ENCODE measurements at places on chromosomes 12 and 14.

- peak; percentile 64 for DNase-seq
Observed at GRCh38 chr12:12723681-12724420, 6.7 kb downstream of the CDKN1B start.

DNA sequence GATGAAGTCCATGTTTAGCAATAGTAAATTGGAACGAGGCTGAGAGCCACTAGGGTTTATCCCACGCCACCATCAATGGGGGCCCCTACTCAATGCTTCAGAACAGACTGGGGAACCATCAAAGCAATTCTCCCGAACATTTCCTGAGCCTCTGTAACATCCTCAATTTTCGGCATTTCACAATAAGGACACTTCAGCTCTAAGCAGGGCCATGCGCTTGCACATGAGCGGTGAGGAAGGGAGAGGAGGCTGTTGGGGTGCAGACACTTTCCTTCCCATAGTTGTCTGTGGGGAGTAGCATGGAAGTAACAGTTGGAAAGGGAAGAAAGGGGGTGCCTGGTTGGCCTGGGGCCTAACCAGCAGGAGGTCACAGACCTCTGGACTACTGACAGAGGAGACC, 129.9 kb upstream of the PRMT8 start:
- no peak for DNase-seq

DNA sequence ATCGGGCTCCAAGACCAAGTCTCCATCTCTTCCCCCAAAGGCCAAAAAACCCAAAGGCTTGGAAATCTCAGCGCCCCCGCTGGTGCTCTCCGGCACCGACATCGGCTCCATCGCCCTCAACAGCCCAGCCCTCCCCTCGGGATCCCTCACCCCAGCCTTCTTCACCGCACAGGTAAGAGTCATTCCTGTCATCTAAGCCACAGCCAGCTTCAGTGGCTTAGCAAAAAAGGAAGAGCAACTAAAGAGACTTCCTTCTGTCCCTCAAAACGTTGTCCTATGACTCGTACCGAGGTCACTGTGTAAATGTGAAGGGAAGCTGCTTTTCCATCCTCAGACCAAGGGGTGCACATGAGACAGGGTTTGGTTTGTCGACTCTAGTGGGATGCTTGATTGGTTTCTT, 53.4 kb downstream of the ELK3 start:
- DNase-seq = no peak

DNA sequence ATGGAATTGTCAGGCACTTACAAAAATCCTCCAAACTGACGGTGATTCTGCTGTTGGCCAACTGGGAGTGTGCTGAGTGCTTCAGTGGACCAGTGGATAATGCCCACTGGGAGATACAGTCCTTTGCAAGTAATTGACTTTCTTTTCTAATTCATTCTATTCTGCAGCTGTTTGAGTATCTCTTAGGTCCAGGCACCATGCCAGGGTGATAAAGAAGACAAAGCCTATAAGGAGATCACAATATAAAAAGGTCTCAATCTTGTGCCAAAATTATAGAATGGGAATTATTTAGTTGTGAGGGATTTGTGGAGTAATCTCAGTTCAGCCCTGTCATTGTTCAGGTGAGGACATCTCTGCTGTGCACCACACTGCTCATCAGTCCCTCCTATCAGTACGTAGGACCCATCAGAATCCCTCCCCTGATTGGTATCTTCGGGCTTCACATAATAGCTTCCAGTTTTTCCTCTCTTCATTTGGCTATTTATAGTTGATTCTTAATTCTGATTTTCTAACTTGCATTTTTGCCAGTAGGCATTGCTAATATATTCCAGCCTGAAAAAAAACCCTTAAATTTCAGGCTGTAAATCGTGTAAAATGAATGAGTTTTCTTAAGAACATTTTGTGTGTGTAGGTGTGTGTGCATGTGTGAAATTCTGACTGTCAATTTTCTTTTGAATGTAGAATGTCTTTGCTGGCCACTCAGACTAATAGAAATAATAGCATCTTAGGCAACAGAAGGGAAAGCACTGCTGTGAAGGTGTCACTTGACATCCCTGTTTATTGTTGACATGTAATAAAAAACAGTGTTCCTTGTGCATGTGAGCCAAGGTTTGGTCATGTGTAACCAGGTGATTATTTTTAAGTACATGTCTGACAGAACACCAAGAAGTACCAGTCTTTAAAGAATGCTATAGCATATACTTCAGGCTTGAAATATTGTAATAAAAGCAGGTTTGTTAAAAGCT, 457.6 kb upstream of the RGS6 start:
- DNase-seq = no peak

DNA sequence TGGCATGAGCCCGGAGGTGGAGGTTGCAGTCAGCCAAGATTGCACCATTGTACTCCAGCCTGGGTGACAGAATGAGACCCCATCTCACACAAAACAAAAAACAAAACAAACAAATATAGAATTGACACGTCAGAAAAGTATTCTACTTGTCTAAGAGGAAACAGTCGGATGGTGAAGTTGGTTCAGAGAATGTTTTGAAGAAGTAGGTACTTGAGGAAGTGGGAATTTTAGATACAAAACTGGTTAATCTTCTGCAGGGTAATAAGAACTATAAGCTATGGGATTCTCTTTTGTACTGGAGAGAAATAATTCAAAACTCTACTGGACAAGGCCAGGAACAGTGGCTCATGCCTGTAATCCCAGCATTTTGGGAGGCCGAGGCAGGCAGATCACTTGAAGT, 14.6 kb upstream of the TCTN1 start:
- DNase-seq = no peak

DNA sequence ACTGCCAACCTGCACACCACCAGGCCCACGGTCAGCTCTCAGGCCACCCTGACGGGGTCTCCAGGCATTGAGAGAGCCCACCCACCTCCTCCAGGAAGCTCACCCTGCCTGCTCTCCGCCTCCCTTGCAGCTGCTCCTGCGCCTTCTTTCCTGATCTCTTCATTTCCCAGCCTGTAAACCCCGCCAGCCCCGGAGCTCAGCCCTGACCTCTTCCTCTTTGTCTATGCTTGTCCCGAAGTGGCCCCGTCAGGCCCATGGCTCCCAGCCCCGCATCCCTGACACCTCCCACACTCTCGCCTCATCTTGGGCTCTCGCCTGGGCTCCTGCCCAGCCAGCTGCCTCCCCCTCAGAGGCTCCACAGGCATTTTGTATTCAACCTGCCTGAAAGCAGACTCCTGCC, 139.3 kb downstream of the CALM1 start:
- DNase-seq = no peak

- peak; percentile 72 for DNase-seq
Observed at GRCh38 chr12:57842342-57843294, 3.9 kb downstream of the CTDSP2 start.

- no peak for DNase-seq
Observed at GRCh38 chr14:101884089-101884933, 80.1 kb upstream of the DYNC1H1 start.

DNA sequence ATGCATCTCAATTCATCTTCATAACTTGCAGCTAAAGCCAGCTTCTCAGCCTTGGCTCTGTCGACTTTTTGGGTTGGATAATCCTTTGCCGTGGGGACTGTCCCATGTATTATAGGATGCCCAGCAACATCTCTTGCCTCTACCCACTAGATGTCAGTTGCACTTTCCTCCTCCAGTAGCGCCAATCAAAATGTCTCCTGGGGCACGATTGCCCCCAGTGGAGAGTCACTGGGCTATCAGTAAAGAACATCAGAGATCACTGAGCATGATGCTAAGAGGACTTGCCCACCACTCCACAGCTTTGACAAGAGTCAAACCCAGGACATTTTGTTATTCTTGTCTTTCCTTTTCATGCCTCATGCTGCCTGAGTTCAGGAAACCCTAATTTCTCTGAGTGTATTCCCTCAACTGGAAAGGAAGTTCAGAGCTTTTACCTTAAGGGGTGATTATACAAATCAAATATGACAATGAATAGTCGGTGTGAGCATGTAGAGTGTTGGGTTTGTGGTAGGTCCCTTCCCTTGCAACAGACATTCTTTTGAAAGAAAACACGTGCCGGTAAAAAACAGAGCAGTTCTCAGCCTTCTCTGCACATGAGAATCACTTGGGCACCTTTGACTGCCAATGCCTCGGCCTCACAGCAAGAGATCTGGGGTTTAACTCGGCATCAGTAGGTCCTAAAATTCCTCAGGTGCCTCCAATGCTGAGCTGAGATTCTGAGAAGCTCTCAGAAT, 980.6 kb downstream of the VRK1 start:
- no peak for DNase-seq

GRCh38 chr14:101498526-101498860, 62.8 kb upstream of the DIO3 start:
- DNase-seq = no peak

- DNase-seq = peak; percentile 20
Observed at GRCh38 chr12:47397664-47398281, 308.1 kb downstream of the RPAP3 start.

All from neural progenitor cell (in vitro differentiated cells).